H1 (cell line): ENCODE measurements at places on chromosomes 2 and 18.

DNA sequence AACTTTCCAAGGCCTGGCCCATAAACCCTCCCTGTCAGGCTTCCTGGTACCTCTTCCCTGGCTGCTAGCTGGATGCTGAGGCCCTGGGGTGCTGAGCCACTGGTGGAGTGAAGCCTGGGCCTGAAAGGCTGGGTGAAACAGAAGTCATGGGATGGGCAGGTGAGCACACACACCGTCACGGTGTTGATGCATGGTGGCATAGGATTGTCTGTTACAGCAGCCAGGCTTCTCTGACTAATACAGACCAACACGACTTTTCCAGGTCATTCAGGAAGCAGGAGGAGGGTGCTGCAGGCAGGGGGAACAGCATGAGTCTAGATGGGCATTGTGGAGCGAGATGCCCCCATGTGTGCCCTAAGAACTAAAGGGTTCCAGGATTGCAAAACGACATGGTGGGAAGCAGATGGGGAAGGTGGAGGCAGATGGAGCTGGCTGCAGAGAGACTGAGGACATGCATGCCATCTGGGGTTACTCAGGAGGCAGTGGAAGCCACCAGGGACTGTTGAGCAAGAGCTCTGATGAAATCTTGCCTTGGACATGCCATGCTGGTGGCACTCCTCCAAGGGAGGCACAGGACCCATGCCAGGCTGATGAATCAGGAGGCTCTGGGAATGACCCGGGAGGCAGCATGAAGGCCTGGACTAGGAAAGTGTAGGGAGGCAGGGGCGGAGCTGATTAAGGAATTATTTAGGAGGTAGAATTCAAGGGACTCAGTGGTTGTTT lies 480.9 kb downstream of the TSN start:
- DNase-seq, result no peak
- H3K4me3 ChIP-seq, result no peak overlapping the region
- H3K27me3 ChIP-seq, result no peaks in the 10 kb centered on the region
- no peaks in the 10 kb centered on the region for H3K4me1 ChIP-seq
- H3K36me3 ChIP-seq, result no peaks in the 10 kb centered on the region
- no peak overlapping the region for H3K27ac ChIP-seq

DNA sequence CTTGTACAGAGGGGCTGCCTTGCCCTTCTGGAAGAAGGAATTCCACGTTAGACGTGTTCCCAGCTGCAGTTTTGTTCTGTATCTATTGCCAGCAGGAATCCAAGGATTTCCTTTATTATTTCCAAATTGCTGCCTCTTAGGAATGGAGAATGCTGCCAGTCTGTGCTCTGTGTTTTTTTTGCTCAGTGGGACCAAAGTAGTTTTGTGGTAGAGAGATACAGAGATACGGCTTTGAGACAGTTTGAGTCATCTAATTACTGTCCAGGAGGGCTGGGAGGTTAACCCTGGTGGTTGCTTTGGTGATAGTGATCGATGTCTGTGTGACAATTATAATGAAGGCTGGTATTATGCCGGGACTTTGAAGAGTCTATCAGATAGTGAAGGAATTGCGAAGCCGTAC lies 26.3 kb downstream of the ASAP2 start:
- DNase-seq, result no peak
- peaks cover 5% of the 10 kb centered on the region for H3K4me1 ChIP-seq
- no peak overlapping the region for H3K4me3 ChIP-seq
- no peak overlapping the region for H3K27ac ChIP-seq
- no peaks in the 10 kb centered on the region for H3K27me3 ChIP-seq

GRCh38 chr2:12807907-12808810 lies 91.4 kb downstream of the TRIB2 start:
- H3K4me1 ChIP-seq, result peaks cover 3% of the 10 kb centered on the region; the same call in 1 of the 2 replicates
- H3K4me3 ChIP-seq, result no peak overlapping the region
- no peaks in the 10 kb centered on the region for H3K36me3 ChIP-seq
- no peaks in the 10 kb centered on the region for H3K27me3 ChIP-seq
- no peak overlapping the region for H3K27ac ChIP-seq

- H3K4me3 ChIP-seq, result peak within 1 kb of the TSS; percentile 98
- no peaks in the 10 kb centered on the region for H3K36me3 ChIP-seq
- H3K27ac ChIP-seq, result peak within 1 kb of the TSS; percentile 95
Measured at GRCh38 chr2:159616286-159616701, at the start of gene BAZ2B. BAZ2B (minus strand) TSS chr2:159616548; CDS start chr2:159478719, 137,829 bp downstream.

DNA sequence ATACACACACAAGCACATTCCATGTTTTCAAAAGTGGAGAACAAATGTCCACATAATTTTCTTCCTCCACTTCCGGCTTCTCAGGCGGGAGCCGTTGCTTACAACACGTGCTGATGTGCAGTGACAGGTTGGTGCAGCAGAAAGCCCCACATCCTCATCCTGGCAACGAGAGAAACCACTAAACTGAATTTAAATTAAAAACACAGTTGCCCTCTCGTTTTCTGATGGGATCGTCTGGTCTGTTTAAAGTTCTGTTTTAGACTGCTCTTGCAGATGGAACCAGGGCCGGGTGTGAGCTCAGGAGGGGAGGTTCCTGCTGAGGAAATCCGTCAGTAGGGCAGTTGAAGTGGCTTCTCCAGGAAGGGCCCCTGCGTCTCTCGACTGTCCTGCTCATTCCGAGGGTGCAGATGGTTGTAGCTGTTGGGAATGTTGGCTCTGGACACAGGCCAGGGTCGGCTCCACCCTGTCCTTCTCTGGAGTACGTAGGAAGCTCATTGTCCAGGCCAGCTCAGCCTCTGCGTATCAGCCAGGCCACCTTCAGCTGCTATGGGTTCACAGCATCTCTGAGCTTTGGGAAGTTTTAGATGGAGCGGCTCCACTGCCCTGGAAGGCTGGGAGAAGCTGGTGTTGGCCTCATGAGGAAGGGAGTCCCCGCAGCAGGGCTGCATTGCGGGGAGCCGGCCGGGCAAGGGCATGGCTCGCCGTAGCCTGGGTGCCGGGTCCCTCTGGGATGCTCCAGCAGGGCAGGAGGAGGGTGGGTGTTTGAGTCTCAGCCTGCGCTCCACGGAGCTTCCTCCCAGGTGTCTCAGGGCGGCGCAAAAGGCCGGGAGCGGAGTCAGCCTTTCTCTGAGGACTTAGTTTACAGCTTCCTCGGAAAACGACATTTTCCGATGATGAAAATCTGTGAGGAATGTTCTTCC lies 58.3 kb downstream of the NFATC1 start:
- H3K36me3 ChIP-seq, result no peaks in the 10 kb centered on the region
- no peak for DNase-seq
- no peaks in the 10 kb centered on the region for H3K27me3 ChIP-seq
- no peaks in the 10 kb centered on the region for H3K4me1 ChIP-seq
- no peak overlapping the region for H3K27ac ChIP-seq
- no peak overlapping the region for H3K4me3 ChIP-seq
